ENCODE measurements at places on chromosomes 13 and 19.
A peak's percentile ranks its signal among the peaks of the same experiment; 100 is the strongest.

DNA sequence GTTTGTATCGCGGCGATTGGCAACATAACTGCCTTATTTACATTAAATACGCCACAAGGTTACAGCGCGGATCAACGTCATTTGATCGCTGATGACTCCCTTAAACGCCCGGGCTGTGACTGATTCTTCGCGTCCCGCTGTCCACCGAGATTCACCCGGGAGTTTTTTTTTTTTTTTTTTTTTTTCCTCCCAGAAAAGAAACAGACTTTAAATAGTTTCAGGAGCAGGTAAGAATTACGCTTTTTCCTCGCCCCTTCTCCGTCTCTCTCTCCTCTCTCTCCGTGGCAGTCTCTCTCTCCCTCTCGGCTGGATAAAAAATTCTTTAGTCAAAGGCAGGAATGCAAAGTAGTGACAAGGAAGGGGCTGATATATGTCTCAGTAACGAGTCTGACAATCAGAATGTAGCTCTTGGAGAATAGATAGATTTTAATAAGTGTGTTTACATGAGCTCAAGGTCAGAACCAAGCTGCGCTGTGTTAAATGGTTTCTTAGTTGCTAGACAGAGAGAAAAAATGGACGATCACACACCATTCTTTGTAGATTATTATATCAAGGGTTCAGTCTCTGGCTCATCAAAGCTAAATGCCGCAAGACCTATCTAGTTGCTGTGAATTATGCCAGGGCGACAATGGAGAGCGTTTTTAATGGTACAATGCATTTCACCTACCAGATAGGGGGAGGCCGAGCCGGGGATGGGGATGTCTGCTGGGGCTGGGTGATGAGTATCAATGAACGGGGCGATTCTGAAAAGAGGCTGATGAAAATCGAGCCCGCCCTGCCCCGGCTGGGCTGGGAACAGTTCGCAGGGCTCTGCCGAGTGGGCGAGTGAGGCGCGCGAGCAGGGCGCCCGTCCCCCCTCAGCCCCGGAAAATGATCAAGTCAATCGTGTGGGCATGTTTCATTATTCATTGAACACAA, 147.2 kb upstream of the ZNF536 start:
- no peak for DNase-seq

DNA sequence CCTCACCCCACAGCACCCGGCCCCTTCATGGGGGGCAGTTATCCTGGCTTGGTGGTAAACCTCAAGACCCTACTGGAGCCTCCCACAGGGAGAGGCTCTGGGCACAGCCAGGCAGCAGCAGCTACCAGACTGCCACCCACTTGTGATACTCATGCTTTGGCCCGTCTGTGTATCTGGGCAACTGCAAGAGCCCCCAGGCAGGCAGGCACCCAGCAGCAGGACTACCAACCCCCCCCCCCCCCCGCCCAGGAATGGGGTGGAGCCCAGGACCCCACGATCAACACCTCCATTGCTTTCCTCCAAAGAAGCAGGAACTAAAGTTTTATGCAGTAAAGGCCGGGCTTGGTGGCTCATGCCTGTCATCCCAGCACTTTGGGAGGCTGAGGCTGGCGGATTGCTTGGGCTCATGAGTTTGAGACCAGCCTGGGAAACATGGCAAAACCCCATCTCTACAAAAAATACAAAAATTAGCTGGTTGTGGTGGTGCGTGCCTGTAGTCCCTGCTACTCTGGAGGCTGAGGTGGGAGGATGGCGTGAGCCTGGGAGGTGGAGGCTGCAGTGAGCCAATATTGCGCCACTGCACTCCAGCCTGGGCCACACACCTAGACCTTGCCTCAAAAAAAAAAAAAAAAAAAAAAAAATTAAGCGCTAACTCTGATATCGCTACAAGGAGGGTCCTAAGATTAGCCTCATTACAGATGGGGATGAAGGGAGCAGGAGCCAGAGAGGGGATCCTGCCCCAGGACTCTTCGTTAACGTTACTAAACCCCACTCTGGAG, 1.1 kb upstream of the LYL1 start:
- DNase-seq: no peak

DNA sequence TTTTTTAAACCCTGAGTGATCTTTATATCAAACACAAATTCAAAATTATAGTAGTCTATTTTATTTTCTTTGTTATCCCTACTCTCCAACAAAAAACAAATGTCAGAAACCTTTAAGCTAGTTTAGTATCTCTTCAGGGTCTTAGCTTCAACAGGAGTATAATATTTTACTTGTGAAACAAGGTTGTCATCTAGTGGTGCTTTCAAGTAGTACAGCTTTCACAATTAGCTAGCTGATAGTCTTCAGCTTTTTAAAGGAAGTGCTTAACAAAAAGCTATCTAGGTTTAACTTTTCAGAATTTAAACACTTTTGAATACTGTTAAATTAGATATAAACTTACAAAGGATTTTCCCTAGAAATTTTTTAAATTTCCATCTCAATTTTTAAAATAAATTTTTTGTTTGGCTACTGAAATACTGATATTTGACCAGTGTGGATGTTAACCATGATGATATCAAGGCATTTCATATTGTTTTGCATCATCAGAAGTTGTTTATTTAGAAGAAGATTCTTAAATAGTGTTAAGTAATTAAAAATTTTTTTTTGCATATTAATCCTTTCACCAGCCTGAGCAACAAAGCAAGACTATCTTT, 34.2 kb downstream of the TDRD3 start:
- no peak for DNase-seq

DNA sequence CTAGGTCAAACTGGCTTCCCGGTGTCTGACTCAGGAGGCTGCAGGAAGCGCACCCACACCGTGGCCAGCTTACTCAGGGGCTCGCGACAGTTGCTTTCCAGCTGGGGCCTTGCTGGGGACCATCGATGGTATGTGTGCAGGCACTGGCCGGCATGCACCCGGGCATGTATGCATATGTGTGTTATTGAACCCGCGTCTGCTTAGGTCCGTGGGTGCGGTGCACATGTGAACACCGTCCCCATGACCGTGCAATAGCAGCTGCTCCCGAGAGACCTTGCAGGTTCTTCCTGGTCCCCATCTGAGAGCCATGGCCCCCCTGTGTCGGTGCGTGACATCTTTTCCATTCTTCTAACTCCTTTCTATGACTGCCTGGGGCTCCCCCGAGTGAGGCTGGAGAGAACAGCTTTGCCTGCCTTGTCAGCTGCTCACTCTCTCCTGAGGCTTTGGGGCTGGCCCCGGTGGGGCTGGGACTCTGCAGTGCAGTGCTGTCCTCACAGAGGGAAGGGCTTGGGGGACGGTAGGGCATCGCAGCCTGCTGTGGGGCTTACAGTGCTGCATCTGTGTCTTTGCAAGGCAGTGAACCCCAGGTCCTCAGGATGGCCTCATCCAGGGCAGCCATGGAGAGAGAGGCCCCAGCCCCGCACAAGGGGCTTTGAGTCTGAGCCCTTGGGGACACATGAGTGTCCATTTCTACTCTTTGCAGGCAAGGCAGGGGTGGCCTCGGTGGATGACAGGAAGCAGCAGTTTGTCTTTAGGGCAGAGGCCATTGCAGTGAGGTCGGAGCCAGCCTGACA, 65.1 kb downstream of the CHST8 start:
- no peak for DNase-seq

DNA sequence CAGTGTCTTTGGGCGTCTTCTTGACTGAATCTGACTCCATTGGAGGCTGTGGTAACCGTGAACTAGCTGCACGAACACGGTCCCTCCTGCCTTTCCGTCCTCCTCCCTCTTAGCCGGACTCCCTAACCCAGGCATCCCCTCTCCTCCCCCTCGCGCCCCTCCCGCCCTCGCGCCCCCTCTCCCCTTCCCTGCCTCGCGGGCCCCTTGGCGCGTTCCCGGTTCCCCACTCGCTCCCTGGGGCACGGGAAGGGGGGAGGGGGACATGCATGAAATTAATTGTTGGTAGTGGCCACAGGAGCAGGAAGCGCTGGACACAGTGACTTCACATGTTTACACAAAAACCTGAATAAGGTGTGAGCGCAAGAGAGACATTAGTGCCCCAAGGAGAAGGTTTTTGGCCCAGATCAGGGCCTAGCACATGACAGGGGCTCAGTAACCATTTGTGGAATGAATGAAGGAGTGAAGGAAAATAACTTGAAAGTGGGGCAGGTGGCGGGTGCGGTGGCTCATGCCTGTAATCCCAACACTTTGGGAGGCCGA, 279 bp downstream of the DMRTC2 start:
- no peak for DNase-seq

GRCh38 chr19:19558055-19558454, 20.0 kb downstream of the CILP2 start:
- DNase-seq: no peak

- DNase-seq: peak; percentile 82
Measured at GRCh38 chr19:14030997-14031718, 404 bp upstream of the IL27RA start.

- no peak for DNase-seq
Measured at GRCh38 chr13:46580362-46580839, 27.4 kb downstream of the LRCH1 start.

DNA sequence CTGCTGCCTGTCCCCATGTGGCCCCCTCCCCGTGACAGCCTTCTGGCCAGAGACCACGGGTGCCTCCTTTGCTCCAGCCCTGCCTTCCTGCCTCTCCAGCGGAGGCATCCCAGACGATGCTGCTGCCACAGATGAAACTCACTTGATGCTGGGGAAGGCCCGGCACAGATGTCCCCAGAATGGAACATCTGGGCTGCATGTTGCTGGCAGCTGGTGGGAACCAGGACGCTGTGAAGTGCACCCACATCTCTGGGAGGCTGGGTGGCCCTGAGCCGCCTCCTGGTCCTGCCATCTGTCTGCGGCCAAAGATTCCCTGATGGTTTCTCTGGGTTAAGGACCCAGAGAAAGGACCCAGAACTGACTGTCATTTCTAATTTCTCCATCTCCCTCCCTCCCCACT, 51.9 kb upstream of the PTPRS start:
- DNase-seq: no peak

All from stimulated activated CD4-positive, alpha-beta T cell treated with anti-CD3 and anti-CD28 coated beads, TNF-alpha, amount 100 ng/mL, for 4 hours (primary cell).